ENCODE measurements at places on chromosomes 6 and 20. TPM values are rescaled to one million over a fixed set of nuclear protein-coding genes. Genes with fewer than 3 reads are reported as not detected.

Gene ID4
- total RNA-seq: 0.39 TPM

Gene SPATA25
- total RNA-seq: 3.2 TPM

Gene NRN1
- 2.9 TPM for total RNA-seq

Gene VEGFA
- 143 TPM for total RNA-seq

Gene MUC21
- 0.11 TPM for total RNA-seq

All from right lobe of liver (tissue), 6 donors.